ENCODE measurements at places on chromosomes 2 and 18.
A peak's percentile ranks its signal among the peaks of the same experiment; 100 is the strongest.

- no peak overlapping the region for H3K4me3 ChIP-seq
- H3K27ac ChIP-seq = no peak overlapping the region
Measured at GRCh38 chr2:11625671-11626070, 44.3 kb downstream of the NTSR2 start.

GRCh38 chr18:36031407-36031806, 36.0 kb downstream of the RPRD1A start:
- H3K27me3 ChIP-seq = no peaks in the 10 kb centered on the region
- H3K4me1 ChIP-seq = peaks cover 8% of the 10 kb centered on the region
- no peak overlapping the region for H3K27ac ChIP-seq
- H3K4me3 ChIP-seq = no peak overlapping the region

- no peaks in the 10 kb centered on the region for H3K4me1 ChIP-seq
- no peak for DNase-seq
- H3K27me3 ChIP-seq = no peaks in the 10 kb centered on the region
Measured at GRCh38 chr2:27857417-27858172, 32.6 kb downstream of the RBKS start.

DNA sequence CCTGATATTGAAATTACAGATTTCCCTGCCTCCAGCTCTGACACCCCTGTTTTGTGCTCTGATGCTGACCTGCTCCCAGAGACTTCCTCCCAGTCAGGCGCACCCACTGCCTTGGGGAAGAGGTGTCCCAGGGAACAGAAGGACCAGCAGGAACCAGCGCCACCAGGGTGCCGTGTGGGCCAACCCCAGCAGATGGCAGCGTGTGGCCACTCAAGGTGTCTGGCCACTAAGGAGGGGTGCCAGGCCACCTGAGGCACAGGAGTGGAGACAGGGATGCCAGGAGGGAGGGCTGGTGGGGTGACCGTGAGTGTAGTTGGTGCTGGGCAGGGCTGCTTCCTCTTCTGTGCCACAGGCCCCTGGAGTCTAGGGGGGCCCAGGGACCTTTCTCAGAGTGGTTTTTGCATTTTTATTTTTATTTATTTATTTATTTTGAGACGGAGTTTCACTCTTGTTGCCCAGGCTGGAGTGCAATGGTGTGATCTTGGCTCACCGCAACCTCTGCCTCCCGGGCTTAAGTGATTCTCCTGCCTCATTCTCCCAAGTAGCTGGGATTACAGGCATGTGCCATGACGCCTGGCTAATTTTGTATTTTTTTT, 56.0 kb downstream of the TEX44 start:
- no peak overlapping the region for H3K27ac ChIP-seq
- H3K4me3 ChIP-seq = no peak overlapping the region
- DNase-seq = no peak

DNA sequence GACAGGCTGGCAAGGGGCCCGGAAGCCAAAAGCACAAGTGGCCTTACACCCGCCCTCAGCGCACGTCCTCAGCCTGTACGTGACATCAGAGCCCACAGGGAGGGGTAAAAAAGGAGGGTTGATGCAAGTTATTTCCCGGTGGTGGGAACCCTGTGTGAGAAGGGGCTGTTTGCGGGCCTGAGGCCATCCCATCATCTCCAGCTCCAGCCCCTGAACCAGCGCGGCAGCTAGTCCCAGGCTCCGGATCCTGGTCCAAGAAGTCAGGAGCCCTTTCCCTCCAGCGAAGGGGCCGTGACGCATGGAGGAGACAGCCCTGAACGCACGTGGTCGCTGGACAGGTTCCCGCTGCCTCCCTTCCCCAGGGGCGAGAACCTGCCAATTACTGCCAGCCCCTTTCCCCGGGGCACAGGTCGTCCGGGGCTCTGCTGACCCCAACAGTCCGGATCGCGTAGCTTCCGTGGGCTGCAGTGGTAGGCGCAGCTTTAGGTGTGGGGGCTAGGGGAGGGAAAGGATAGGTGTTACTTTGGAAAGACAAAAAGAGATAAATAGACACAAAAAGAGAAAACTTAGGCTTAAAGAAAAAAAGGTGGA, 1.3 kb upstream of the LRP2 start:
- peak overlapping the region; percentile 63 for H3K4me3 ChIP-seq
- peaks cover 44% of the 10 kb centered on the region for H3K27me3 ChIP-seq
- H3K36me3 ChIP-seq = no peaks in the 10 kb centered on the region
- no peak for DNase-seq
- H3K27ac ChIP-seq = no peak overlapping the region
- H3K4me1 ChIP-seq = peaks cover 46% of the 10 kb centered on the region

DNA sequence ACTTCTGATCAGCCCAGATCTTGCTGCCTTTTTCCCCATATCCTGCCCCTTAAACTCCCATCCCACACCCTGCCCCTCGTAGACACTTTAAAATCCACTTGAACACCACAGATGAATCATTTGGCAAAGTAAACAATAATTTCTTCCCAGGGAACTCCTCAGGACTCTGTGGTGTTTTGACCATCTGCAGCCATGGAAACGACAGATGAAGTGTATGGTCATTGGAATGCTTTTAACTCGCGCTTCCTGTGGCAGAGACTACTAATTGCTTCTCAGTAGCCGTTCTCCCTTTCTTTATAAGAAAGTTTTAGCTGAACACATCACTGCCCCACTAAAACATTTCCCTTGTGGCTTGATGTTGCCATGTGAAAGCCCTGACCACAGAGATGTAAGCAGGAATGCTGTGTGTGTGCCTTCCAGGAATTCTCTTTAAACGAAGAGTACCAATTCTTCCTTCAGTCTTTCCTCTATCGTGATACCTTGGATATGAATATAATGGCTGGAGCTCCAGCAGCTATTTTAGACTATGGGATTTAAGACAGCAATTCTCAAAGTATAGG, 92.7 kb upstream of the PARD3B start:
- H3K4me1 ChIP-seq = peaks cover 12% of the 10 kb centered on the region
- no peak for DNase-seq
- H3K4me3 ChIP-seq = no peak overlapping the region
- no peaks in the 10 kb centered on the region for H3K27me3 ChIP-seq
- no peak overlapping the region for H3K27ac ChIP-seq

GRCh38 chr2:220503431-220503830, 876.0 kb downstream of the SLC4A3 start:
- DNase-seq = no peak
- no peaks in the 10 kb centered on the region for H3K36me3 ChIP-seq
- no peak overlapping the region for H3K27ac ChIP-seq
- H3K4me3 ChIP-seq = no peak overlapping the region

Measured in suprapubic skin (tissue), 4 donors.